ENCODE measurements at places on chromosomes 5 and 9.
A peak's percentile ranks its signal among the peaks of the same experiment; 100 is the strongest.

GRCh38 chr5:95984287-95984938, 22.8 kb upstream of the ELL2 start:
- DNase-seq = no peak

- no peak for DNase-seq
These were observed 47.7 kb downstream of the SH3RF2 start for GRCh38 chr5:145984072-145984471.

GRCh38 chr5:112563169-112563826, 144.2 kb upstream of the EPB41L4A start:
- DNase-seq = no peak

DNA sequence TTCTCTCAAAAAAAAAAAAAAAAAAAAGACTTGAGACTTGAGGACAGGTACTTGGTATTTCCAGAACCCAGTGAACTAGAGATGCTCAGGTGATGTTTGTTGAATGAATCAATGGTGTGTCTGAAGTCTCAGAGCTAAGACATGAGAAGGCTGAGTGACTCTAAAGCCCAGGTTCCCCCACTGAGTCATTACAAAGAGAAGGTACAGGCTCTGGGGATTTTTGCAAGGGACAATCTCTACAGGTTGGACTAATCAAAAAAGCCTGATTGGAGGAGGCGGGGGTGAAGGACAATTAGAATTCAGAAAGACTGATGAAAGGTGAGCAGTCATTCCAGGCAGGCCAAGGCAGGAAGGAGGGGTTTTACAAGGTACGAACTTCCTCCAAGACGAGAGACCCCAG, 8.2 kb upstream of the FABP6 start:
- DNase-seq = no peak

GRCh38 chr9:23587433-23587832, 238.6 kb downstream of the ELAVL2 start:
- DNase-seq = no peak

DNA sequence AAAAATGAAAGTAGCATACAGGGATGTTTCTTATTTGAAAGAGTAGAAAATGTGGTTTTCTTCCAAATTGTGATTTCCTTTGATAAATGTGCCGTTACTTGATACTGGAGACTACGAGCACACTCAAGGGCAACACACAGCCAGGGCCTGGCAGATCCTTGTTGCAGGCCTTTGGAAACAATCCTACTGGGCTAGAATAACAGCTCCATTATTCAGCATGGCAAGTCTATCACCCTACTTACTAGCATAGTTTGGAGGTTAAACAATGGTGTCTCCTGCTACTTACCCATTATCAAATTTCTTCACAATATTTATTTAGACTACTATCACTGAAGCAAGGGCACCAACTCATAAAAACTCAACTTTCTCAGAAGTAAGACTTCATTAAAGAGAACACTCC, 140.8 kb upstream of the ZNF608 start:
- no peak for DNase-seq

DNA sequence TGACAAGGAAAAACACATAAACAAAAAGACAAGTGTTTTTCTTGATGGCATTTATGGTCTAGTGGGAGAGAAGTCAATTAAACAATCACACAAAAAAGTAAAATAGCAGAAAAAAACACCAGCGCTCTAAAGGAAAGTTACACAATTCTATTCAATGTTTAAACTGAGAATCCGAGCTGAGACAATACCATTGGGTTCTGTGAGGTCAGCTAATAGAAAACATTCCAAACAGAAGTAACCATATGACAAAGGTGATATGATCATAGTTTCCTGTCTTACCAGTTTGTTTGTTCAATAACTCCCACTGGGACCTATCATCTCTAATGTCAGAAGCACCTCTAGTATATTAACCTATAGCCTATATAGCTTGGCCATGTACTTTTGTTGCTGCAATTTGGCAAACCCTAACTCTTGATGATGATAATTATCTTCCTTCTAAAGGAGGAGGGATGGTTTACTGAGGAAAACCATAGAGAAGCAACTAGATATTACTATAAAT, 1030.0 kb downstream of the CDH12 start:
- DNase-seq = no peak

GRCh38 chr9:79858508-79858907, 286.7 kb downstream of the TLE4 start:
- DNase-seq = no peak

GRCh38 chr9:6787793-6788161, 30.0 kb downstream of the KDM4C start:
- DNase-seq = no peak

DNA sequence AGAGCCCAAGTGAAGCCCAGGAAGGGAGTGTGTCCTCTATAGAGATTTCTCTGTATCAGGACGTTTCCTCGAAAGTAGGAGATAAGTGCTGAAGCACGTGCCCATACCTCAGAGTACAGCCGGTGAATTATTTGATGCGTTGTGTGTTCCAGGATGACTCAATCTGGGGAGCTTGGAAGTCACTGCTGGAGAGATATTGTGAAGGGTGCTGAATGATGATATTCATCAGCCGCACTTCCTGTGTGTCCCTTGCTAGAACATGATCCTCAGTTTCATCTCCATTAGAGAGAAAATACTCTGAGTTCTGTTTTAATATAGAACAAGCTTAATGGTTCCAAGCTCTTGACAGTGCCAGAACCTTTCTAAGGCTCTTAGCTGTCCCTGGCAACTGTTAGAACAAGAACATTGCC, 402.3 kb upstream of the ADAMTSL1 start:
- DNase-seq = no peak

DNA sequence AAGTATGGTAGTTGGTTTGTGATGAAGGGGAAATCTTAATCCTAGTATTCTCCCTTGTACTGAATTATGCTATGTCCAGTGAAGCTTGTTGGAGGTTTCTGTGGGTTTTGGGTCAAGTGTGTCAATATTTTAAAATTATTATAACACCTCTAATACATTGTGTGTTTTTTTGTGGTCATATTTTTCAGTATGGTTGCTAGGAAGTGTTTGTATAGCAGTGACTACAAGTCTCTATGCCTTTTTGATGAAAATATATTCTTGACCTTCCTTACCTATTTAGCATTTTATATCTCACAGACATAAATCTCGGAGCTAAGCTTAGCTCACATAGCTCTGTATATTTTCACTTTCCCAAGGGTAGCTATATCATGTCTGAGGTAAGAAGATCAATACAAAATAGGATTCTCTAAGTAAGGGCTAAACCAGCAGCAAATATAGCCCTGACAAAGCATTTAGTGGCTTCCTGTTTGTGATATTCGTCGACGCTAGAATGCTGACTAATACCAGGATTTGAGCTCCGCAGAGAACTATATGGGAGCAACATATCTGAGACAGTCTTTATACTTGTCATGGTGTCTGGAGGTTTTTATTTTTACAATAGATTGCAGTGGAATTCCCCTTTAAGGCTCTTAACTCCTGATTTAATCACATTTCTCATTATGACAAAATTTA, 82.3 kb downstream of the MACIR start:
- DNase-seq = no peak

- no peak for DNase-seq
These were observed 150.3 kb downstream of the RASEF start for GRCh38 chr9:82912645-82913044.

GRCh38 chr5:60404171-60404570, 295.8 kb downstream of the DEPDC1B start:
- no peak for DNase-seq

- DNase-seq = no peak
These were observed 30.5 kb downstream of the DNAH5 start for GRCh38 chr5:13913962-13914361.

DNA sequence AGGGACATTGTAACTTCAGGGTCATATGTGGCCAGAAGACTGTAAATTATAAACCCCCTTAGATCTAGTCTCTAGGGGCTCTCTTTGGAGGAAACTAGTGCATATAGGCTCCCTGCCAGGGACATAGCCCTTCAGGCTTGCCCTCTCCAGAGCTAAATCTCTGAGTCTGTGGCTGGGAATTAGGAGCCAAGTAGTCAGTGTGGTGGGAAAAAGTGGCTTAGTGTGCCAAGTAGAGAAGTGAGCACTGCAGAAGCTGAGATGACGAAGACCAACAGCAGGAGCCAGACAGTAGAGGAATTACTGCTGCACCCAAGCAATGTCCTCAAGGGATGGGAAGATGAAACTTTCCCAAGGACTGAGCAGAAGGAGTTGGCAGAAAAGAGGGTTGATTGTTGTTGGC, 71.2 kb downstream of the CWC27 start:
- DNase-seq = no peak

- peak; percentile 54 for DNase-seq
These were observed 1.6 kb upstream of the SEC16A start for GRCh38 chr9:136484153-136485048.

DNA sequence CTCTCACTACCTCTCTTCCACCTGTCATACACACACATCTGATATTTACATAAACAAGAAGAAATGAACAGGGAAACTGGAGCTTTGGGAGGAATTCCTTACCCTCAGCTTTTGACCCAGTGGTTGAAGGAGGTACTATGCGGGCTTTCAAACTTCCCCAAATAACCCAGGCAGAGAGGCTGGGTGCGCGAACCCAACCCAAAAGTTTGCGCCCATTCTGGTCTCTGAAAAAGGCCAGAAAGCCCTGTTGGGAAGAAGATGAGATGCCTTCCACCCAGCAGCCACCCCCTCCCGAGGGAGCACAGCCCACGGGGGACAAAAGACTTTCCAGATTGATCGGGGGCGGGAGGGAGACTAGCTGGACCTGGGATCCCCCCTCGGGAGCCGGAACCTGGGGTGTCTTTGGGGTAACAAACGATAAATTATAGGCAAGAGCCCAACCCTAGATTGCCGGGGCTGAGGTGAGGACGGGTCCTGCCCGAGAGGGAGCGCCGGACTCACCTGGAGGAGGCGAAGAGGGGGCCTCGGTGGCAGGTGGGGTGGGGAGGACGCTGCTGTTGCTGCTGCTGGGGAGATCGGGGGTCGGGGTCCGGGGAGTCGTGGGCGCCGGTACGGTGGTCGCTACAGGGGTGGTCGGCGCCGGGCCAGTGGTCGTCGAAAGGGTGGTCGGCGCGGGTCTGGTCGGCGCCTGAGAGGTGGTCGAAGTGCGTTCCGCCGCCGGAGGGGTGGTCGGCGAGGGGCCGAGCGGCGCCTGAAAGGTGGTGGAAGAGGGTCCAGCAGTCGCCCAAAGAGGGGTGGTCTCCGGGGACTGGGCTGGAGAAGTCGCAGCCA, 798 bp downstream of the MEGF9 start:
- DNase-seq = no peak

GRCh38 chr5:24767086-24767485, 122.3 kb upstream of the CDH10 start:
- DNase-seq = no peak

DNA sequence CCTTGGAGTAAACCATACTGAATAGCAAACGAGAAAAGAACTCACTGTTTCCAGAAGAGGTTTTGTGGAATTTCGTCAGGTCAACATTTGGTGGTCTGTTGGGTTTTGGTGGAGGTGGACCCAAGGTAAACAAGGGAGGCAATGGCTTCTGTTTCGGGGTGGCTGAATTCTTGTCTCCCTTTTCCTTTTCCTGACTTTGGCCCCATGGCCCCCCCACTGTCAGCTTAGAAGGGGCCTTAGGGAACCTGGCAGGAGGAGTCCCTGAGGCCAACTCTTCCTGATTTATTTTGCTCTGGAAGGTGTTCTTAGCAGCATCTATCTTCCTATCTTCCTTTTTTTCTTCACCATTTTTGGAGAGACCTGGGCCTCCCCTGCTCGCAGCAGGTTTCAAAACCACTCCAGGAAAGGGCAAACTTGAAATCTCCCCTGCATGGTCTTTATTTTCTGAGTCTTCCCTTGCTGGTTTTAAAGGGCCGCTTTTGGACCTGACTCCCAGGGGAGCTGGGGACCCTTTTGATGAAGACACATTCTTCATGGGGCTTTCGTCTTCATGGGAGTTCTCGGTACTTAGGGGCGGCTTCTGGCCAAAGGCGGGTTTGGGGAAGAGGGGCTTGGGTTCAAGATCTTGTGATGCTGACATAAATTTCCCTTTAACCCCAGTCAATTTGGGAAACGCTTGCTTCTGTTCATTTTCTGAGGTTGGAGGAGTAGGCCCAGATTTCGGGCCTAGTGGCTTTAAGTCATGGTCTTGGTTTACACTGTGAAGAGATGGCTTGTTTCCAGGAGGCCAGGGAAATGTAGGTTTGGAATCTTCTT, 17.4 kb downstream of the FYB1 start:
- no peak for DNase-seq

DNA sequence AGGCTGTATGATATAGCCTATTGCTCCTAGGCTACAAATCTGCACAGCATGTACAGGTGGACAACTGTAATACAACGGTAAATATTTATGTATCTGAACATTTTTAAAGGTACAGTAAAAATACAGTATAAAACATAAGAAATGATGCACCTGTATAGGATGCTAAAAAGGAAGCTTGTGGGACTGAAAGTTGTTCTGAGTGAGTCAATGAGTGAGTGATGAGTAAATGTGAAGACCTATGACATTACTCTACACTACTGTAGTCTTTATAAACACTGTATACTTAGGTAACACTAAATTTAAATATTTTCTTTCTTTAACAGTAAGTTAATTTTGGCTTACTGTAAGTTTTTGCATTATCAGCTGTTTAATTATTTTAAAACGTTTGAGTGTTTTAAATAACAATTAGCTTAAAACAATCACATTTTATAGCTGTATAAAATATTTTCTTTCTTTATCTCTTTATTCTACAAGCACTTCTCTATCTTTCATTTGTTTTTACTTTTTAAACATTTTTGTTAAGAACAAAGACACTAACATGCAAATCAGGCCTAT, 28.1 kb downstream of the CDH18 start:
- no peak for DNase-seq

DNA sequence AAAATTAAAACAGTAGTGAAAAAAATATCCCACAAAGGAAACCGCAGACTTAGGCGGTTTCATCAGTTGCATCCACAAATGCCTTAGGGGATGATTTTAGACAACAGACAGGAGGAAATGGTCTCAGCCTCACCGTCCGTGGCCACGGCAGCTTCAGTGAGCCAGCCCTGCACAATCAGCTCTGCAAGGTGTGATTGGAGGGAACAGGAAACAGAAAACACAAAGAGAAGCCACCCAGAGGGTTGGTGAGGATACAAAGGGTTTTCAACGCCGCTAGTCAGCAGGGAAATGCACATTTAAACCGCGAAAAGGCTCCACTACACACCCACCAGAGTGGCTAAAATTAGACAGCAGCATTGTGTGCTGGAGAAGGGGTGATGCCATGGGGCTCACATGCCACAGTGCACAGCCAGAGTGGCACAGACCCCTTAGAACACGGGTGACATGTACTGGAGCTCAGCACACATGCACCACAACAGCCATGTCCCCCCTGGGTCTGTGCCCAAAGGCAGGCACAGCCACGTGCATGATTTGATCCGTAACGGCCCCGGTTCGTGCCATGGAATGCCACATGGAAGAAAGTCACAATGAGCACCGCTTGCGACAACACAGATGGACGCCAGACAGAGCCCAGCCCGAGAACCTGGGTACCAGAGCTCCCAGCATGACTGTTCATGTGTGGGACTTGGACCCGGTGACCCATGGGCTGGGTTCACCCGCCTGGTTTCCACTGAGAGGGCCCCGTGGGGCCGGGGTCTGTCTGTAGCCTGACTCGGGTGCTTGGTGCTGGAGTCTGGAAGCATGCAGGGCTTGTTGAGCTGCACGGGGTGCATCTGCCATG, 18.3 kb upstream of the TERT start:
- DNase-seq = no peak

- no peak for DNase-seq
These were observed 4.0 kb downstream of the TUT7 start for GRCh38 chr9:86350006-86350760.

GRCh38 chr5:79878721-79879336, 112.2 kb downstream of the MTX3 start:
- DNase-seq = no peak

All from NCI-H2171 (cell line).